C1 segment of cervical spinal cord (tissue), 14 donors: ENCODE measurements at places on chromosomes 11 and 22.
A peak's percentile ranks its signal among the peaks of the same experiment; 100 is the strongest.

DNA sequence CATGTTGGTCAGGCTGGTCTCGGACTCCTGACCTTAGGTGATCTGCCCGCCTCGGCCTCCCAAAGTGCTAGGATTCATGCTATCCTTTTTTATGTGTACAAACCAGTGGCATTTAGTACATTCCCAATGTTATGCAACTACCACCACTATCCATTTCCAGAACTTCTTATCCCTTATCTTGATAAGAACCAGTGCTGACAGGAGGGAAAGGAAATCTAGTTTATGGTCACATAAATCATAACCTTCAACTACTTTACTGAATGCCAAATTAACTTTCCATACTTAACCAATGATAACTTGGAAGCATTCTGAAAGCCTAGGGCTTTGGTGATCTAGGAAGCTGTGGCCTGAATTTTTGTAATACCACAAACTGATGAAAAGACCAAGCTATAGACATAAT lies 170.4 kb downstream of the SWAP70 start:
- DNase-seq = no peak

- DNase-seq = peak; percentile 6
These were observed 84.1 kb downstream of the LARGE2 start for GRCh38 chr11:46006418-46007070.

- no peak for DNase-seq
These were observed 30.6 kb downstream of the UBASH3B start for GRCh38 chr11:122686111-122686510.

- DNase-seq = no peak
These were observed 1083.2 kb upstream of the CNTN5 start for GRCh38 chr11:97937501-97937900.

GRCh38 chr11:3148990-3149851 lies 15.9 kb downstream of the OSBPL5 start:
- DNase-seq = no peak

DNA sequence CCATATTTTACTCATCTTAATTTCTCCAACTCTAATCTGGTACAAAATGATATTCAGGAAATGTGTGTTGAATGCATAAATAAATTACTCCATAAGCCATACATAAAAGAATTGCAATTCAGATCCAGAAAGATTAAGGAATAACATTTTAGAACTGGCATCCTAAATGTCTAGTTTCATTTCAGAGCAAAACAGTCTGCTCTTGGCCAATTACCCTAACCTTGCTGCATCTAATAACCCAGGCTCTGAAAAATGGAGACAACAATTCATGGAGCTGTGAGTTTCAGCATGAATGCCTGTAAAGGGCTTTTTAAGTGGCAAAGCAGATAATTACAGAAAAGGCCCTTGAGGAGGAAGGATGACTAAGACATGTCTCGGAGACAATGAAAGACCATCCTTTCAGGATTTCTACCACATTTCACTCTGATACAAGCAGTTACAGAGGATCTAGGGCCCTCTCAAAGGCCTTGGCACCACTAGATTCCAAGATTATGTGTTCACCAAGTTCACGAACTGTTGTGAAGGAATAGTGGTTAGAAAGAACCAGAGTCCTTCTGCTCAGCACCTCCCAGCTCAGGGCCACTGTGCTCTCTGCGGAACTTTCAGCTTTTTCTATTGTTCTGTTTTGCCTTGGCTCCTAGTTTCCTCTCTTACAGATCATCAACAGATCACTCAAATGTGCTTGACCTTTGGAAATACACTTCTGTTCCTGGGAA lies 157.6 kb upstream of the BLID start:
- DNase-seq = no peak
